T-cell (primary cell): ENCODE measurements at places on chromosomes 1 and 21. TPM values are rescaled to one million over a fixed set of nuclear protein-coding genes. Genes with fewer than 3 reads are reported as not detected.

CYP4Z1 gene
- not detected for total RNA-seq

KCNQ4 gene
- total RNA-seq = 0.35 TPM

TSPAN2 gene
- total RNA-seq = 2.1 TPM

DNA sequence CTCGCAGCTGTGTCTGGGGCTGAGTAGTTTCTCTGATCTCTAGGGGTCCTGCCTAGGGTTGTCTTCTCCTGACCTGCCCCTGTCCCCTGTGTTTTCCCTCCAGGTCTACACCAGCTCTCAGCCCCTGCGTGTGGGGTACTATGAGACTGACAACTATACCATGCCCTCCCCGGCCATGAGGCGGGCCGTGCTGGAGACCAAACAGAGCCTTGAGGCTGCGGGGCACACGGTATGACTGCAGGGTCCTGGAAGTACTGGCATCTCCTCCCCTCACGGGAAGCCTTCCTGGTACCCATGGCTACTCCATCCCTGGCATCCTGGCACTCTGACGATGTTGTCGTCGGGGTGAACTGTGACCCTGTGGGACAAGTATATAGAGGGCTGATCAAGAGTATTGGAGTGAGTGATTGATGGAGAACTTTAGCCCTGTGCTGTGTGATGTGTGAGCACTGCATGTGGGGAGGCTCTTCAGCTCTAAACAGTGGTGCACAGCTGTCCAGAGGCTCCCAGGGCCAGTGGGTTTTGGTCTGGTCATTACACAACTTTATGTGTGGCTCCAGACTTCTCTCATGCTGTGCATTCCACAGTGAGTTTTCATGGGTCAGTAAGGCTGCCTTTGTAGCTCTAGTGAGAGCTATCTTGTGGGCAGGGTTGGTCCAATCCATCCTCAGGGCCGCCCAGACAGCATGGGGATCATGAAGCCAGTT is 14.4 kb downstream of the FAAH start:
- DNase-seq = no peak

- DNase-seq = no peak
These were observed 624.0 kb downstream of the USP25 start for GRCh38 chr21:16353764-16354163.

GRCh38 chr1:202355944-202356553 is 7.5 kb downstream of the PPP1R12B start:
- no peak for DNase-seq

DNA sequence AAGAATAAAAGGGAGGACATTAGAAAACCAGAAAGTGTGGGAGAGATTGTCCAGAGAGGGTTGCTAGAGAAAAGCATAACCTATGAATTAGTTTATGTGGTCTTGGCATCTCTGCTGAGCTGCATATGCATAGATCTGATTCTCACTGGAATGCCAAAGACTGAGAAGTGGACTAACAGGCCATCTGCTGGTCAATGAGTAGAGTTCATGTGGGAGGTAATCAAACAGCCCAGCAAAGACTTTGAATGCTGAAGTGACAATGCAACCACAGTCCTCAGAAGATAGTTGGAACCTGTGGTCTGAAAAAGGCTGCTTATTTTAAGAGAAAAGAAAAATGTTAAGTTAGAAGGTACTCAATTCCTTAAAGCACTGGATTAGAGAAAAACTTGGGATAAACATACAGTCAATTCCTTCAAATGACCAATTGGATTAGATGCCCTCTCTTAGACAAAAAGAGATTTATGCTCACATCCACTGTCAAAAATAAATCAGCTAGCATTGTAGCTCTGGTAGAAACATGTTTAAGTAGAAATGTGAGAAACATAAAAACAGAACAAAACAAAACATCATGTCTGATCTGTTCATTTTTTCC is 382.8 kb downstream of the AMY1C start:
- no peak for DNase-seq

GRCh38 chr1:38991638-38992411 is 749 bp downstream of the AKIRIN1 start:
- no peak for DNase-seq

GRCh38 chr1:228548788-228549187 is 61.6 kb downstream of the RNF187 start:
- no peak for DNase-seq

- DNase-seq = no peak
These were observed 17.3 kb upstream of the IRF2BP2 start for GRCh38 chr1:234627009-234627950.

DNA sequence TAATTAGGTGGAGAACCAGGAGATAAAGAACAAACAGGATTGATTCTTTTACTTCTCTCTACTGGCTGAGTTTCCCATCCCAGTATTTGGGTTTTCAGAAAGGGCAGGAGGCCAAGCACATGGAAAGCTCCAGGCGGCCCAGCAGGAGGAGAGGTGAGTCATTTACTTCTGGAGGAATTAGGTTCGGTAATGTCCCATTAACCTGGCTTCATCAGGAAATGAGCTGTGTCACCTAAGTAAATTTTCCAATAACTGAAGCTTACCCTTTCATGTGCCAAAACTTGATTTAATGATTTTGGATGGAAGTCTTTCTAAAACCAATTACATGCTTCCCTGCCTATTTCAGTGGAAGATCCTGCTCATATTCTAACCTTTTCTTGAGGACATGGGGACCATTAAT is 257.6 kb upstream of the USP24 start:
- no peak for DNase-seq

- DNase-seq = no peak
These were observed 23.7 kb downstream of the FAF1 start for GRCh38 chr1:50936321-50936720.
